RPMI7951 (cell line): ENCODE measurements at places on chromosomes 7 and 10. TPM values are rescaled to one million over a fixed set of nuclear protein-coding genes. Genes with fewer than 3 reads are reported as not detected.

Gene WEE2
- not detected in 2 replicates for total RNA-seq

GRCh38 chr7:153407291-153408046 lies 644.7 kb upstream of the DPP6 start:
- no peak for DNase-seq

DNA sequence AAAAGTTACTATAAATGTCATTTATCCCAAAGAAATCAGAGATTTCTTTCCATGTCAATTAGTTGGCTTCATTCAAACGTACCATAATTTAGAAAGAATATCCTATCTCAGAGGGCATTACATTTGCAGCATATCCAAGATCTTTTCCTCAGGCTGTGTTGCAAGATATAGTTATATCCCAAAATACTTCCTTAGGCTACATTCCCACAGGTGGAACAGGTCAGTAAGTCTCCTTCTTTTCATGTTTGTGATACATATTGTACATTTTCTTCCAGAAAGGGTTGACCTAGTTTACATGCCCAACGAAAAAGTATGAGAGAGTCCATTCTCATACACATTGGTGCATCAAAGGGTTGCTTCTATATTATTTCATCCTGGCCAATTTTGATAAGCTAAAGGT lies 26.9 kb upstream of the VWA2 start:
- no peak for DNase-seq

- DNase-seq: peak; percentile 50
These were observed 18.2 kb downstream of the MYOF start for GRCh38 chr10:93463723-93464476.
